ENCODE measurements at places on chromosomes 12 and 14.
A peak's percentile ranks its signal among the peaks of the same experiment; 100 is the strongest.

GRCh38 chr14:72416081-72416849 lies 477.6 kb downstream of the DPF3 start:
- DNase-seq = no peak

- peak; percentile 5 for DNase-seq
Observed at GRCh38 chr12:124332058-124332672, 37.3 kb downstream of the RFLNA start.

DNA sequence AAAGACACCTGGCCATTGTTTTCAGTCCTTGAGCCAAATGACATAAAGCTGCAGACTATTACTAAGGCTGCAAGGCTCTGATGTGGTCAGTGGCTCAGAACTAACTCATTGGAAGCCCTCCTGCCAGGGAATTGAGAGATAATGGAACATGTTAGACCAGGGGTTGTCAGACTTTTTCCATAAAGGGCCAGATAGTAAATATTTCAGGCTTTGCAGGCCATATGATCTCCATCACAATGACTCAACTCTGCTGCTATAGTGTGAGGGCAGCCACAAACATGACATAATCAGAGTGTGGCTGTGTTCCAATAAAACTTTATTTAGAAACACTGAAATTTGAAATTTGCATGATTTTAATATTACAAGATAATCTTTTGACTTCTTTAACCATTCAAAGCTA lies 140.3 kb downstream of the TMEM30B start:
- no peak for DNase-seq

- no peak for DNase-seq
Observed at GRCh38 chr12:16603916-16604575, 1.9 kb downstream of the LMO3 start.

DNA sequence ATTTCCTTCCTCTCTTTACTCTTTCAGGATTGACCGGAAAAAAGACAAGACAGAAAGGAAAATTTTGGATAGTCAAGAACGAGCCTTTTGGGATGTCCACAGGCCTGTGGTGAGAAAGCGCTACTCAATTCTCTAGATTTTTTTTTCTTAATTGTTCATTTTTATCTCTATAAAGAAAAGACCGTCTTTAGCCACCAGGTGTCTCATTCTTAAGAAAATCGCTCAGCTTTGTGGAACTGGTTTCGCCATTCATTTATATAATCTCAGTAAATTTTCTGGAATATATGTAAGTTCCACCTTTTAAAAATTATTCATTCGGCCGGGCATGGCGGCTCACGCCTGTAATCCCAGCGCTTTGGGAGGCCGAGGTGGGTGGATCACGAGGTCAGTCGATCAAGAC lies 421.1 kb downstream of the DPF3 start:
- DNase-seq = no peak

DNA sequence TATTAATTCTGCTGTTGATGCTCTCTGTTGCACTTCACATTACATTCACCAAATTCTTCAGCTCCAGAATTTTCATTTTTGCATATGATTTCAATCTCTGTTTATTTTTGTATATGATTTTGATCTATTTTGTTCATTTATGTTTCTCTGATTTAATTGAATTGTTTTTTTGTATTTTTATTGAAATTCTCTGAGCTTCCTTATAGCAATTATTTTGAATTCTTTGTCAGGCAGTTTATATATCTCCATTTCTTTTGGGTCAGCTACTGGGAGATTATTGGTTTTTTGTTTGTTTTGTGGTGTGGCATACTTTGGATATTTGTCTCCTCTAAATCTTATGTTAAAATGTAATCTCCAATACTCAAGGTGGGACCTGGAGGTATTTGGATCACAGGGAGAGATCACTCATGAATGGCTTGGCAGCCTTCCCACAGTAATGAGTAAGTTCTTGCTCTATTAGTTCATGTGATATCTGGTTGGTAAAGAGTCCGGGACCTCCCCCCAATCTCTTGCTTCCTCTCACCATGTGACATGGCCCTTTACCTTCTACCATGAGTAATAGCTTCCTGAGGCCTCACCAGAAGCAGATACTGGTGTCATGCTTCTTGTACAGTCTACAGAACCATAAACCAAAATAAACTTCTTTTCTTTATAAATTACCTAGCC lies 8.7 kb upstream of the TCL1A start:
- no peak for DNase-seq

- no peak for DNase-seq
Observed at GRCh38 chr12:9660046-9660445, 9.5 kb upstream of the CLEC2D start.

GRCh38 chr14:76456891-76457586 lies 81.1 kb downstream of the ESRRB start:
- DNase-seq = no peak

DNA sequence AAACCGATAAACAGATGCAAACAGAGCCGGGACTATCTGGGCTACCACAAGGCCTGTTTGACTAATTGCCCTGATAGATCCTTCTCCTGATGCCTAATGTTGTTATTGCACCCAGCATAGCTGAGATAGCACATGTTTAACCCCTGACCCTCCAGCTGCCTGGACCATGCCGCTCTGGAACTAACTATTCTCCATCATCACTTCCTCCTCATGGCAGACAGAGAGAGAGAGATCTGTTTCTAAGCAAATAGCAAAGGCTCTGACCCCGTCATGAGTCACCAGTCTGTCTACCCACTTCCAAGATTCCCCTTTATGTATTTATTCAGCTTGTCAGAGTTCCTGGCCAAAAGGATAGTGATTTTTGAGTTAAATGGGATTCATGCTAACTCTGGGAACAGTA lies 58.2 kb upstream of the FLRT2 start:
- DNase-seq = peak; percentile 56

- DNase-seq = no peak
Observed at GRCh38 chr12:77882709-77883108, 52.0 kb downstream of the NAV3 start.

DNA sequence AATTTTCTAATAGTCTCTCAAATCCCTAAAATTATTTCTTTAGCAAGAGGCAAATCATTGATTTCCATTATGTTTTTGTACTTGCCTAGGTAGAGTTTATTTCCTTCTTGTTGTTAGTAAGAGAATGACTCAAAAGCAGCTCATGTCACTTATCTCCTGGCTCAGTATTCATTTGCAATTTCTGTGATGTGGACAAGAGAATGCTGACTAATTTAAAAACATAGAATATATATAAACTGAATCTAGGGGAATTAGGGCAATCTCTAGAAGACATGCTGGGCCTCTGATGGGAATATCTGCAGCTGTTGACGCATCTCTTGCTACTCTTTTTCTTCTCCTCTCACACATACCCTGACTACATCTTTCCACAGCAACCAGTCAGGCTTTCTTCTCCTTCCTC lies 130.8 kb upstream of the PRKD1 start:
- no peak for DNase-seq

GRCh38 chr14:100058777-100059437 lies 6.3 kb upstream of the EVL start:
- no peak for DNase-seq

DNA sequence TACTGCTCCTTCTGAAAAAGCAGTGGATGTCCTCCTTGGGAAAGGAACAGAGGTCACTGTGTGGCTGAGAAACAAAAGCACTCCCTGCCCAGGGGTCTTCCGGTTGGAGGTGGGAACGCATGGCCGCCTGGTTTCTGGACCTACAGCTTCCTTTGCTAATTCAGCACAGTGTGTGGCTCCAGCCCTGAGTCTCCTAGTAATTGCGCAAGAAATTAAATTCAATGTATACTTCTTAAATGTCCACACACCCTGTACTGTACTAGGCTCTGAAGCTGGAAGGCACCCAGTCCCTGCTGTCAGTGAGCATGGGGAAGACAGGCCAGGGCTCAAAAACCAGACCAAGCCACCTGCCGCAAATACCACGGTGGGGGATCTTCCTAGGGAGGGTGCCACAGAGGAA lies 13.4 kb downstream of the SLC24A4 start:
- DNase-seq = no peak

GRCh38 chr14:24254630-24255392 lies 8.2 kb downstream of the TGM1 start:
- DNase-seq = no peak

All from inflammatory macrophage (primary cell).